ENCODE measurements at places on chromosomes 12 and 14. TPM values are rescaled to one million over a fixed set of nuclear protein-coding genes. Genes with fewer than 3 reads are reported as not detected.
A peak's percentile ranks its signal among the peaks of the same experiment; 100 is the strongest.

Gene RD3L
- not detected for total RNA-seq

Gene GSC
- not detected for total RNA-seq

DNA sequence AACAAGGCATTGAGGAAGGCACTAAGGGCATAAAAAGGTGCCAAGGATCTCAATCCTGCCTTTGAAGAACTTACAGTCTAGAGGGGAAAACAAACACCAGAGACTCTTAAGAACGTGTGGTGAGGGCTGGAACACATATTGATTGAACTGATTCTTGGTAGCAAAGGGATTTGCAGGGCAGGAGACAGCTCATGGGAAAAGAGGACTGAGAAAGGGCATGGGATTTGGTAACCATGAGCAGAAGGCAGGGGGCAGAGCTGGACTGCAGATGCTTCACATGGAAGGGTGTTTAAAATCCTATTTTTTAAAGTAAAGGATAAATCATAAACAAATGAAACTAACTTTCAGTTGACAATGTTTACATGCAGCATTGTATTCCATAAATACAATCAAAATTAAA is 203.1 kb downstream of the ITPR2 start:
- peak; percentile 62 for DNase-seq

DNA sequence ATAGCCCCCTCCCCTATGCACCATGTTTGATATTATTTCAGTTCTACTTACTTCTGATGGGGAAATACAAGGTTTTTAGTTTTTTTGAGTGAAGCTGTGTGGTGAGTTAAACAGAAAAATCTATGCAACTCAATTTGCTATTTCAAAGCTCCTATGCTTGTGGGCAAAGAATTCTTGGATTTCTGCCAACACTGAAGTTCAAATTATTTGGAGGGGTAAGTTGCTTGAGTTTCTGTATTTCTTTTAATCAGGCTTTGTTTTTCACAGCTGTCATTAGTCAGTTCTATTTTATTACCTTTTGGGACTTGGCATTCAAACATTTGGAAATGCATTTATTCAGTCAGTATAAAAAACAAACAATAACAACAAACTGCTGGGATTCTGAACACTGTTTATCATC is 407.5 kb upstream of the MGAT4C start:
- peak; percentile 46 for DNase-seq

GRCh38 chr12:20374795-20375194 is 6.5 kb downstream of the PDE3A start:
- no peak for DNase-seq

DNA sequence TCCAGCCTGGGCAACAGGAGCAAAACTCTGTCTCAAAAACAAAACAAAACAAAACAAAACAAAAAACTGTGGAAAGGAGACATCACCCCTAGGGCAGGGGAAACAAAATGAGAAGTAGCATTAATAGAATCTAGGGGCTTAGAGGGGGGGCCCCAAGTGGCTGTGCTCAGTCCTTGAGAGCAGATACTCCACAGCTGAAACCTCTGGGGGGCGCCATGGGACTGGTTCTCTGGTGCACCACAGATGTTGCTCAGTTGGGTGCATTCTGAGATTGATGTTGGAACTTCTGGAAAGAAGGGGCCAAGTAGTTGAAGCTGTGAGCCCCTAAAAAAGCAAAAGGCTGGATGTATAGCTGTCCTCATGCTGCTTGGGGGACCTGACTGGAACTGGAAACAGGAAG is 11.8 kb upstream of the SYNE2 start:
- DNase-seq: no peak

DNA sequence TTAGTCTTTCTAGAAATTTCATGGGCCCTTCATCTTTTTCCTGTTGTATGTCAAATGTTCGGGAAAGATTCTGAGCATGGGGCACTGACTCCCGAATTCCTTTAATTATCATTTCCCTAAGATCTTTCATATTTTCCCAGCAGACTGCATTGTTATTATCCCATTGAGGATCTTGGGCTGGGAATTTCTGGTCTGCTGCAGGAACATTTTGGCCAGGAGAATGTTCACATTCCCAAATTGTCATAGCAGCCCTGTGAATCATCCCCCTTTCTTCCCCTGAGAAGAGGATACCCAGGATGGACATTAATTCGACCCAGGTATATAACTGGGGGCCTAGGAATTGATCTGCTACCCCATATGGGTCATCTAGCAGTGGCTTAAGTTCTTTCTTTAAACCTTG is 112.5 kb downstream of the RIN3 start:
- no peak for DNase-seq

DNA sequence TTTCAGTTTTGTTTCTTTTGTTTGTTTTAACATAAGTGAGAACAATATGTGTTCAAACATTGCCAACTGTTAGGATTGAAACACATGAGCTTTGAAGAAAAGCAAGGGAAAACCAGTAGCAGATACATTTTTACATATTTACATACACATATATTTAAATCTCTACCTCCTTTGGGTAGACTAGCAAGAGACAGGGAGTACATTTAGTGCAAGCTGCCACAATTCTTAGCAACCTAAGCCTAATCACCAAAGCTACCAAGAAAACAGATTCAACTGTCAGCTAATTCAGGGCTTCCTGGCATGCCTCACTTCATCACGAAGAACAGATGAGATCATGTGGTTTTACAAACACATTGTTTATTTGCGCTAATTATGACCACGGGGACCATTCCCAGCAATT is 143.1 kb downstream of the PRIMA1 start:
- no peak for DNase-seq

Gene REM2
- total RNA-seq: not detected

GRCh38 chr12:98750511-98750910 is 105.4 kb downstream of the APAF1 start:
- no peak for DNase-seq

Gene PMCH
- total RNA-seq: not detected

GRCh38 chr12:66647034-66647691 is 31.7 kb downstream of the GRIP1 start:
- DNase-seq: peak; percentile 94

Gene GALNT6
- 31.4 TPM for total RNA-seq

- peak; percentile 29 for DNase-seq
These were observed 533.3 kb downstream of the LRFN5 start for GRCh38 chr14:42140001-42140400.

Gene AMDHD1
- 1.5 TPM for total RNA-seq

Gene NTS
- not detected for total RNA-seq

DNA sequence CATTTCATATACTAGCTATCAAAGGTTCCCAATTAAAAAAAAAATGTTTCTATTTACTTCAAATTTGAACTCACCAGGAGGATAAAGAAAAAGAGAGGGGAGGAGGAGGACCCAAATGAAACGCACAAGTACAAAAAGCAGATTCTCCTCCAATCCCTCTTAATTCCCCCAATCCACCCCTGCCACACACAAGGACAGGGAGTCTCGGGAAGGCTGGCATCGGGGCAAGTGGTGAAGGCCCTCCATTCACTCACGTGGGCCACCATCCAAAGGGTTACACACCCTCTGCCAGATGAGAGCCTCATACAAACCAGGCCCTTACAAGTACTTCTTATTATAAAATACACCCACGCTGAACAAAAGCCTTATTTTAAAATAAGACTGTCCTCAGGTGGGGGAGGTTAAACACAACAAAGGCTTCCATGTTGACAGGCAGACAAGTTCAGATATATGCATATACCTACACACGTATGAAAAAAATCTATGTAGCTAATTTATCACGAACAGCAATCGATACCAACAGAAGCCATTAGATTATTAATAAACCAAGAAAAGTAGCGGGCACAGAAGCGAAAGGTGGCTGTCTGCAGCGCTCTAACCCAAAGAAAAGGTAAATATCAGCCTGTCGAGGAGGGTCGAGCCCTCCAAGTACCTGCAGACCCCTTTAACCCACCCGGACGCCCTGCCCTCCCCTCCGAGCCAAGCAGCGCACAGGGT is 1.5 kb downstream of the ATP2B1 start:
- peak; percentile 42 for DNase-seq

Gene TAS2R50
- total RNA-seq: not detected

DNA sequence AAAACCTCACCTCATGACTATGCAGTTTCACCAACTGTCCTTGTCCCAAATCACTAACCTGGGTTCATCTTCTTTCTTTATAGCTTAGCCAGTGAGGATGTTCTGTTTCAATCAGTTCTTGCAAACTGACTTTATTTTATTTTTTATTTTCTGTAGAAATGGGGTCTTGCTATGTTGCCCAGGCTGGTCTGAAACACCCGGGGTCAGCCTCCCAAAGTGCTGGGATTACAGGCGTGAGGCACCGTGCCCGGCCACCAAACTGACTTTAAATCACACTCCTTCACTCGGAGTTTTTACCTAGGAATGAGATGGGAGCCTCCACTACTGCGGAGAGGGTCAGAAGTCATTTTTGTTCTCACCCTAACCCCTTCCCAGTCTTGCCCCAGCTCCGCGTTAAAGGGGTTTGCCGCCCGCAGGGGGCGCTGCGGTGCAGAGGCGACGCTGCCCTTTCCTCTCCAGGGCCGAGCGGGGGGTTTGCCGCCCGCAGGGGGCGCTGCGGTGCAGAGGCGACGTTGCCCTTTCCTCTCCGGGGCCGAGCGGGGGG is 7.0 kb upstream of the B4GALNT3 start:
- no peak for DNase-seq

- DNase-seq: no peak
These were observed 170.9 kb downstream of the PPM1H start for GRCh38 chr12:62763861-62764645.

DNA sequence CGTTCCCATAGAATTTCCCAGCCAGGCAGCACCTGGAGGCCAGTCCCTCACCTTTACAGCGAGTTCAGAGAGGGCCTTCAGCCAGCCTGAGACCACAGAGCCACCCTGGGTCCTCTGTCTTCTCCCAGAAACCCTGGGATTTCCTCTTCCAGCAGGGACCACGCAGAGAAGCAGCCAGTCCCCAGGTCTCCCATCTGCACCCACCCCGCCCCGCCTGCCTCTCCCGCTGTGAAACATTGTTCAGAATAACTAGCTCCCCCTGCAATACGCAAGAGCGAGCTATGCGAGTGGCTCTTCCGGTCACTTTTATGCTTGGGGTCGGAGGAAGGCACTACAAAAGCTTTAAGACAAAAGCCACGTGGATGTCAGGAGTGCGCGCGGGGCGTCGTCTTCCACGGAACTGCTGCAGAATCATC is 77.8 kb downstream of the SERPINA3 start:
- no peak for DNase-seq

- no peak for DNase-seq
These were observed 412.8 kb upstream of the MGAT4C start for GRCh38 chr12:86669010-86669409.
